CD4-positive, alpha-beta T cell treated with Interferon gamma for 1 hour (primary cell): ENCODE measurements at places on chromosomes 5 and 9.

GRCh38 chr5:80655231-80655774, 520 bp upstream of the DHFR start:
- DNase-seq, result no peak

DNA sequence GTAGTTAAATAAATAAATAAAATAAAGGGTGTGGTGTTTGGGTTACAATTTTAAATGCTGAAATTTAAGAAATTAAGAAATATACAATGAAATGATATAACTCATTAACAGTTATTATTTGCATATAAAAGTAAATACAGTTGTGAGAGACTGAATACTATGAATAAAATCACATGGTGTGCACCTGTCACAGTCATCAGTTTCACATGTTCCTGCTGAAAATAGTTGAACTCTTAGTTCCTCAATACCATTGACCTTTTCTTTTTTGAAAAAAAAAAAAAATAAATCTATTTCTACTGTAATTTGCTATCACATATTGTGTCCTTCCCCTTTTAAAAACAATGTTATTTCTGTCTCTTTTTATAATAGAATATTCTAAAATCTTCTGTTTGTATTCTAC, 130.9 kb upstream of the CHD1 start:
- no peak for DNase-seq

GRCh38 chr5:144844086-144844485, 673.4 kb downstream of the KCTD16 start:
- no peak for DNase-seq

GRCh38 chr9:133342570-133342969, 5.4 kb downstream of the MED22 start:
- no peak for DNase-seq

- DNase-seq, result no peak
Measured at GRCh38 chr5:78811121-78811817, 162.7 kb upstream of the LHFPL2 start.

- no peak for DNase-seq
Measured at GRCh38 chr5:143664623-143665022, 147.3 kb upstream of the HMHB1 start.

DNA sequence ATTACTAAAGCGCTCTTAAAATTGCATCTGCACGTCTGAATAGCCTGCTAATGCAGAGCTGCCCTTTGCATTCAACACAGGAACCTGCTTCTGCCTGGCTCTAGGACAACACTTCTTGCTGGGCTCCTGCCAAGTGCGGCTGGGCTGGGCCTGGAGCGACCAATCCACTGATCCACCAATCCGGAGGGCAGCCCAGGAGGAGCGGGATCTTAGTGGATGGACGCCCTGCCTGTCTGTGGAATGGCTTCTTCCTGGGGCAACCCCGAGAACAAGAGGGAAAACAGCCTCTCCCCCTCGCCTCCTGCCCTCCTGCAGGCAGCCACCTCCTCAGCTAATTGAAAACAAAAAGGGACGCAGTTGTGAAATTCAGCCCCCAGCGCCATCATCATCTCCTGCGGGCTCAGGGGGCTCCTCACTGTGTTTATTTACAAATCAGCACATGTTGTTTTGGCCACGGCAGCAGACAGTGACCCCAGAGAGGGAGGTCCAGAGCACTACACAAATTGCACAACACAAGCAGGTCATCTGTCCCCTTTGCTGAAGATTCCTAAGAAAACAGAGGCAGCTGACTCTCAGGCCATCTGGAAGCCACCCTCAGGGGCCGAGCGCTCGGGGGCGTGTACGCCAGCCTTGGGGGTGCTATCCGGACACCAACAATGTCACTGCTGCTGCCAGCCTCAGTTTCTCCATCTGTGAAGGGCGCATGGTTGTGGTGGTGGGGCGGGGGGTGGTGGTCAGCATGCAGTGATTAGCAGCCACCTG, 57.3 kb downstream of the GADD45G start:
- DNase-seq, result peak; percentile 62

- no peak for DNase-seq
Measured at GRCh38 chr5:171578049-171578828, 158.8 kb downstream of the FGF18 start.

DNA sequence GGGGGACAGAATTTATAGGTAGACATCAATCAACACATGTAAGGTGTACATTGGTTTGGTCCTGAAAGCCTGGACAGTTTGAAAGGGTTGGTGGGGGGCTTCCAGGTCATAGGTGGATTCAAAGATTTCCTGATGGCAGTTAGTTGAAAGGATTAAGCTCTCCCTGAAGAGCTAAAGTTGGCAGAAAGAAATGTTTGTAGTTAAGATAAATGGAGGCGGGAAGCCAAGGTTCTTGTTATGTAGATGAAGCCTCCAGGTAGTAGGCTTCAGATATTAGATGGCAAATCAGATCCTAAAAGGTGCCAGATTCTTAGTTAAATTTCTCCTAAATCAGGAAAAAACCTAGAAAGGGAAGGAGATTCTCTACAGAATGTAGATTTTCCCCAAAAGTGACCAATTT, 9.0 kb upstream of the LRRTM2 start:
- DNase-seq, result no peak

GRCh38 chr5:1495525-1495897, 28.2 kb downstream of the LPCAT1 start:
- peak; percentile 29 for DNase-seq

- no peak for DNase-seq
Measured at GRCh38 chr5:109249126-109249525, 160.6 kb downstream of the PJA2 start.

GRCh38 chr5:172088801-172089200, 82.4 kb upstream of the FBXW11 start:
- no peak for DNase-seq

DNA sequence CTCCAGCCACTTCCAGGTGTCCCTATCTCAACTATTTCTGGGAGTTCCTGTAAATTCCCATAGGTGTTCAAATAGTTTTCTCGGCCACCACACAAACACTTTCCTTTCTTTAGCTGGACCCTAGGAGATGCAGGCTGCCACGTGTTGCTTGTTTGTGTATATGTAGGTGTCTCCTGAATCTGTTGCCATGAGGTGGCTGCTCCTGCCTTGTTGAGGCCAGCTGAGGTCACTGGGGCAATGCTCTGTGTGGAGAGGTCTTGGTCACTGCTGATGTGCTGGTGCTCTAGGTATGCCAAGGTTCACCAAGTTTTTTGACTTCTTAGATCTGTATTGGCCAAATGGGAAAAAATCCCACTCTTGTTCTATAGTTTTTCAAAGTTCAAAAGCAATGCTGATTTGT, 132.5 kb upstream of the CHD1 start:
- DNase-seq, result no peak

GRCh38 chr5:91245871-91246270, 137.2 kb downstream of the ARRDC3 start:
- no peak for DNase-seq

DNA sequence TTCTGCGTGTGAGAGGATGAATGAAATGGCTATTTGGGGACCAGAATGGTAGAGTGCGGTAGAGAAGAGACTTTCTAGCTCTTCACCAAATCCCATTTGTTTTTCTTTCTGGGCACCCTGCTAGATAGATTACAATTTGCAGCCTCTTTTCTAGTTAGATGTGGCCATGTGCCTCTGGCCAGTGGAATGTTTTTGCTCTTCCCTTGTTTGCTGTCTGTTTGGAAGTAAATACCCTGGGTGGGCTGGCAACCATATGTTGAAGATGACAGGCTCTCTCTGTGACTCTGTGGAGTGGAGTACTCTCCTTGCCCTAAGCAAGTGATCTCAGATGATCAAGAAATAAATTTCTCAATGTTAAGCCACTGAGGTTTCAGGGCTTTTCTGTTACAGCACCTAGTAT, 12.9 kb downstream of the GNG10 start:
- no peak for DNase-seq

- no peak for DNase-seq
Measured at GRCh38 chr5:27906481-27906880, 868.1 kb upstream of the CDH9 start.

GRCh38 chr5:35461530-35461929, 156.1 kb upstream of the SPEF2 start:
- DNase-seq, result no peak

DNA sequence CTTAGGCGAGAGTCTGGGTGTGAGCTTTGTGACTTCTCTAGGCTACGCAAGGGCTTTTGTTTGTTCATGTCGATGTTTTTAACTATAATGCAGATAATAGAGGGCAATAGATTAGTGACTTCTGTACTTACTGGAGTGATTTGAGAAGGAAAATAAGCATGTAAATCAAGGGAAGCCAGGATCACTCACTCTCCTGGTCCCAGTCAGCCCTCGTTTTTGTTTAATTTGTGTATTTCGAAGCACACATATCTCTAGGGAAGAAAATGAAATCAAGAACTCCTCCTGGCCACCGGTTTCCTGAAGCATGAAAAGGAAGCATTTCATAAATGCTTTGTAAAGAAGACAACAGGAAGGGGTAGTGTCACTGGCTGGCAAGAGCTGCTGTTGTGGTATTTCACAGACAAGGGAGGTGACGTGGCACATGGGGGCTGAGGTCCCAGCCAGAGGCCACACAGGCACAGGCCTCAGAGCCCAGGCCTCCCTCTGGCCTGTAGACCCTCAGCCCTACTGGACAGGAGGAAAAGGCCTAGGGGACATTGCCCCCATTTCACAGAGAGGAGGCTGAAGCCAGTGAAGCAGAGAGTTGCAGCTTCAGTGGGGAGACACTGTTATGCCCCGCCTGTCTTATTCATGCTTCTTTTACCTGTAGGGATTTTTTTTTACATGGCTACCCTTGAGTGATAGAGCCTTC, 34.1 kb downstream of the IRF1 start:
- DNase-seq, result peak; percentile 83

- no peak for DNase-seq
Measured at GRCh38 chr5:158849219-158849791, 250.4 kb downstream of the EBF1 start.

DNA sequence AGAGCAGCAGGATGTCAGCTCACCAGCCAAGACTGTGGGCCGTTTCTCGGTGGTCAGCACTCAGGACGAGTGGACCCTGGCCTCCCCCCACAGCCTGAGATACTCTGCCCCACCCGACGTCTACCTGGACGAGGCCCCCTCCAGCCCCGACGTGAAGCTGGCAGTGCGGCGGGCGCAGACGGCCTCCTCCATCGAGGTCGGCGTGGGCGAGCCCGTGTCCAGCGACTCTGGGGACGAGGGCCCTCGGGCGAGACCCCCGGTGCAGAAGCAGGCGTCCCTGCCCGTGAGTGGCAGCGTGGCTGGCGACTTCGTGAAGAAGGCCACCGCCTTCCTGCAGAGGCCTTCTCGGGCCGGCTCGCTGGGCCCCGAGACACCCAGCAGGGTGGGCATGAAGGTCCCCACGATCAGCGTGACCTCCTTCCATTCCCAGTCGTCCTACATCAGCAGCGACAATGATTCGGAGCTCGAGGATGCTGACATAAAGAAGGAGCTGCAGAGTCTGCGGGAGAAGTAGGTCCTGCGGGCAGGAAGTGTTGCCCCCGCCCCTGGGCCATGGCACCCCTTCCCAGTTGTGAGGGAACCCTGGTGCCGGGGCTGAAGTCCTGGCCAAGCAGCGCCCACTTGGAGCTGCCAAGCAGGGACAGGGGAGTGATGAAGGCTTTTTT, 108.9 kb downstream of the WNK2 start:
- no peak for DNase-seq

DNA sequence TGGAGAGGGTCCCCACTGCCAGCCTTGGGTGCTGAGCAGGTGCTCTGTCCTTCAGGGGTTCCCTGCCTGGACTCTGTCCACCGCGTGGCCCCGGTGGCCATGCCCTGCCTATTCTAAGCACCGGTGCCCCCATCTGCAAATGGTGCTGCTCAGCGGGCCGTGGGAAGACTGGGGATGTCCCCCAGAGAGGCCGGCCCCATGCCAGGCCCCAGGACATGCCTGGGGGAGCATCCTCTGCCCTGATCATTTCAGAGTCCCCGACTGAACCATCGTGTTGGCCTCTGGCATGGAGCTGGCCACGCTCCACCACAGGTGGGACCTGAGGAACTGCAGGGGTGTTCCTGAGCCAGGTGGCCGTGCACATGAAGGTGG, 64.7 kb downstream of the RXRA start:
- DNase-seq, result no peak

- DNase-seq, result no peak
Measured at GRCh38 chr5:1875281-1875842, 7.4 kb downstream of the IRX4 start.

DNA sequence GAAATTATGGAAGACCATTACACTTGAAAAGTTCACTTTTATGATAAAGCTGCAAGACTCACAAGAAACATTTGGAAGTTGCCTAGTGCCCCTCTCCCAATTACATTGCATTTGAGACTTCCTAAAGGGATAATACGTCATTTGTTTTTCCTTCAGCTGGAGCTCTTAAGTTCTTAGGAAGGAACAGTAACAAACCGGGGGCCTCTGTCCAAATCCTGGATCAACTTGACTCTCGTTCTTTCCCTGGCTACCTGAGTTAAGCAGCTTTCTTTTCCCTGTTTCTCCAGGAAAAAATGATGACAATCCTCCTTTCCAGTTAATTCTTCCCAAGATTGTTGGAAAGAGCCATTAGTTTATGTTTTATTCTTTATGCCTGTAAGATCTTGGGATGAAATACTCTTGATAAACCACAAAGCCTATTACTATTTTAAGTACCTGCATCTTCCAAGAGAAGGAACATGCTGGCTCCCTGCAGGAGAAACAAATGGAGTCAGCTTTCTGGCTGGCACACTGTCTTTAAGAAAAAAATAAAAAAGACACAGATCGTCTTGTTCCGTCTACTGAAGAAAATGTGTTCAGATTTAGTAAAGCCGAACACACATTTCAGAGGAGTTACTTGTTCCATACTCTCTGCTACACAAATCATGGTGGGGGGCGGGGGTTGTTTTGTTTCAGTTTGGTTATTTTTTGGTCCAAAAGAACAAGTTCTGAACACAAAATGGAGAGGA, 297.9 kb downstream of the EFNA5 start:
- DNase-seq, result no peak

GRCh38 chr9:86660146-86660943, 287.0 kb downstream of the GAS1 start:
- DNase-seq, result no peak

DNA sequence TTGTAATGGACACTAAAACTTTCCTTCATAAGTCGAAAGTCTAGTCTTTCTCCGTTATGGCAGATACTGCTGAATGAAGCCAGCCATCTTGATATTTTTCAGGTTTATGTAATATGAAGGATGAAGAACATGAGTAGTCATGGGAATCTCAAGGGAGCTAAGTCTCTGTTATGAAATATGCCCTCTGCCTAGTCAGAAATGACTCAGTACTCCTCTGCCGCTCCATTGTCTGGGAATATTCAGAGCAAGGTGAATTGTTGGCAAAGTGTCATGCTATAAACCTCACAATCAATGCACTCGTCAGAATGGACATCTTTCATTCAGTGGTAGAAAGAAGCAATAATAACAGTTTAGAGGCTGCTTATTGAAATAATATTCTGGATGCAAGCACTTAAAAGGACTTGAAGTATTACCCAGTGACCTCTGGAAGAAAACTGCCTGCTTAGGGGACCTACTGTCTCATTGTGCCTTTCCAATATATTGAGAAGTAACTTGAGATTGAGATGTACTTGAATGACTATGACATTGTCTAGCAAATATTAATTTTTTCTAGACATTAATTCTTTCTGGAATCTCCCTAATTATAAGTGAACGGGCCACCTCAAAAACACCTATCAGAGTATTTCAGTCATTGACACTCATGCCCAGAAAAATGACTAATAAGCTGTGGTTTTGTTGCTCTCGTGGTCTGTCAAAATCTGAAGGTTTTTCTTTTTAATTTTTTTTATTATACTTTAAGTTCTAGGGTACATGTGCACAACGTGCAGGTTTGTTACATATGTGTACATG, 1011.5 kb upstream of the ACO1 start:
- no peak for DNase-seq

- DNase-seq, result no peak
Measured at GRCh38 chr5:43619380-43619779, 16.4 kb downstream of the NNT start.
